ENCODE measurements at places on chromosomes 1 and 21.

GRCh38 chr1:219503604-219504003 lies 109.3 kb downstream of the ZC3H11B start:
- DNase-seq, result no peak

DNA sequence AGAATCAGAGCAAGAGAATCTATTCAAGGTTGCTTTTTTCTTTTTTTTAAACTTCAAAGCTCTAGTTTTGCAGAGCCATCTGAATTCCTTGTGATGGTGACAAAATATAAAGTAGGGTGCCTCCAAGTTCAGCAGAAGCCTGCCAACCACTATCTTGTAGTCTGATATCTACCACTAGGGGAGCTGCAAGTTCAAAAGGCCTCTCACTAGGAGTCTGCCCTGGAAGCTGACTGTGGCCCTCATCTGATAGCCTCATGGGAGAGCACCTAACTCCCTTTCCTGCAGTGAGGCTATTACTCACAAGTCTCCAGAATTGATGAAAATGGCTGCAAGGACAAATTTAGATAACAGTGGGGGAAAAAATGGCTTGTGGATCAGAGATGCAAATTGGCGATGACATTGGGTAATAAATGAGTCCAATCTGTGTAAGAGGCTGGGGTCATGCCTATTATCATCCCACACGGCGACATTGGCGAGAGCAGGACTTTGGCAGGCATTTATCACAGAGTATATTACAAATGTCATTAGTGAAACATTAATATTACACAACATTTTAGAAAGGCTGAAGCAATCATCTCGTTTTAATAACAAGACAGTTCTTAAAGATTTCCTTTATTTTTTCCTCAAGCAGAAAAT lies 10.7 kb upstream of the ZP4 start:
- no peak for DNase-seq

- no peak for DNase-seq
Measured at GRCh38 chr1:203596673-203597210, 29.9 kb upstream of the ATP2B4 start.

DNA sequence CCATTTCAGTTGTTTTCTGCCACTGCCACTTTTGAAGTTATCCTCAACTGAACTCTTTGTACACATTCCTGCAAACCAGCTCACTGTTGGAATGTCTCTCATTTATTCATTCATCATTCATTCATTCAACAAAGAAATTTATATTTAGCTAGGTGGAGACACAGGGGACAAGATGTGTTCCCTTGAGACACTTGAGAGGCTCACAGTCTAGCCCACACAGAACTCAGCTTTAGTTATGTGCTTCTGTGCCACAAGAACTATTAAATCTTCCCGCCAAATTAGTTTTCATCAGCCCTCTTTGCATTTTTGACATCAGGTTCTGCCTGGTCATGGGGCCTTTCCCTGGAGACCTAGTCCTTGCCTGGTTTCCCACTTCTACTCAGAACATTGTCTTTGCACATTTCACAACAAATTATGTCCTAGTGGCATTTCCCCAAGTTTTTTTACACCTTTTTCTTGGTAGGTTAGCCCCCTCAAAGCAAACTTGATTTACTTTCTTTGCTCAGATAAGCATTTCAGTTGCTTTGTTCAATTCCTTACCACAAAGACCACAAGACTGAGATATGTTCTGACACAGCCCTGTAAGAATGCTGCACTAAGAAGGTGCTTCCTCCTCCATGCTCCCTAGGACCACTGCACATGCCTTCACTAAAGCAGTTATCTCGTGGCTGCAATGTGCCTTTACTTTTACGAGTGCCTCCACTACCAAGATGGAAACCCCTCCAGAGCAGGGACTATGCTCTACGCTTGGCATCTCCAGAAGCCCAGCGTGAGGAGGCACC lies 31.0 kb downstream of the ILDR2 start:
- no peak for DNase-seq

DNA sequence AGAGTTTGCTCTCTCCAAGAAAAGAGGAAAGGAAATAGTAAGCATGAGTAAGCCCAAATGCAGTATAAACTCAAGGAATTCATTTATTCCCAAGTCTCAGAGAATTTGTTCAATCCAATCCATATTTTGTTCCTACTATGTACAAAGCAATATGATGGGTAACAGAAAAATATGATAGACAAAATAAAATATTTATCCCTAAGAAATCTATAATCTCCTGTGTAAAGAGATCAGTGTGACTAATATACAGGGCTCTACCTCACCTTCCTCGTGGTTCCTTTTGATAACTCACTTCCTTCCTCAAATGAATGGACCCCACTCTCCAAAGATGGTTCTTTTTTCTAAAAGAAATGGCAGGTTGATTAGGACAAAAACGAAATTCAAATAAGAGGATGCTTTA lies 7.6 kb downstream of the CLSPN start:
- no peak for DNase-seq

DNA sequence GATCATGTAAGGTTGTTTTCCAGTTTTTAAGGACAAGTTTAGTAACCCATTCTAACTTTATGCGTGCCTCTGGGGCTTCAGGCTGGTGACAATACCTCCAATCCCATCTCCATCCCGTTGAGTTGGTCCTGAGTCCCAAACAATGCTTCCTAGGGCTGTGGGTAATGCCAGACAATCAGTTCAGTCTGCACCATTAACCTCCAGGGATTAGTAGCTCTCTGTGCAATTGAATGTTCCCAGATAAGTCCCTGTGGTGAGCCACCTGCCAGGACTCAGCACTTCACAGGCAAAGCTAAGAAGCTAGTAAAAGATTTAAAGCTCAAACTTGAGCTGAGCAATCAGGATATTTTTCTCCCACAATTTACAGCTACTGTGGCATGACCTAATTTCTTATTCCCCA lies 462.2 kb upstream of the PTBP2 start:
- no peak for DNase-seq

- DNase-seq, result no peak
Measured at GRCh38 chr1:72063364-72064044, 218.8 kb downstream of the NEGR1 start.

GRCh38 chr1:14693949-14694348 lies 95.5 kb downstream of the KAZN start:
- DNase-seq, result no peak

- DNase-seq, result no peak
Measured at GRCh38 chr1:192539297-192540092, 36.1 kb upstream of the RGS1 start.

DNA sequence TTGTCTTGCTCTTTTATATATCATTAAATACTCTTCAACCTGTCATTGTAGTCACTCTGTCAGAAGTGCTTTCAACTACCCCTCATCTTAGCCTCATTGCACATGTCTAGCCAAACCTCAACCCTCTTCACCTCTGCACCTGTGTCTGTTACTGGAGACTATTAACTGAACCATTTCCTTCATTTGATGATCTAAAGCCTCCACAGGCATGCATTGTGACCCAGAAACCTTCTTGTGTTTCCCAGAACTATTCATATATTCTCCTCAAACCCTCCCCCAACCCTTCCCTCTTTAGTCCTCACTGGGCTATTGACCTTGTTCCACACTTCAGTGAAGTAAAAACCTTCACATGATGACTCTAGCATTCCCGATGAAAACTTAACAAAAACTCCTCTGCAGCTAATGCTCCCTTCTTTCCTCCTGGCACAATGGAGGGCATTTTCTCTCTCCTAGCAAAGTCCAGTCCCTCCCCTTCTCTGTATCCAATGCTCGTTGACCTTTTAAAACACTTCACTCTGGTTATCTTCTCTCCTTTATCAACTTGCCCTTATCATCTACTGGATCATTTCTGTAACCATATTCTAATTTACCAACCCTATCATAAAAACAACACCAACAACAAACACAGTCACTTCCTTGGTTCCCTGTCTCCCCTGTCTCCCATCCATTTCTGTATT lies 86.1 kb downstream of the BACH1 start:
- DNase-seq, result no peak

GRCh38 chr1:116529199-116529631 lies 41.6 kb downstream of the CD58 start:
- DNase-seq, result no peak

GRCh38 chr1:51956528-51957509 lies 33.7 kb downstream of the RAB3B start:
- no peak for DNase-seq

DNA sequence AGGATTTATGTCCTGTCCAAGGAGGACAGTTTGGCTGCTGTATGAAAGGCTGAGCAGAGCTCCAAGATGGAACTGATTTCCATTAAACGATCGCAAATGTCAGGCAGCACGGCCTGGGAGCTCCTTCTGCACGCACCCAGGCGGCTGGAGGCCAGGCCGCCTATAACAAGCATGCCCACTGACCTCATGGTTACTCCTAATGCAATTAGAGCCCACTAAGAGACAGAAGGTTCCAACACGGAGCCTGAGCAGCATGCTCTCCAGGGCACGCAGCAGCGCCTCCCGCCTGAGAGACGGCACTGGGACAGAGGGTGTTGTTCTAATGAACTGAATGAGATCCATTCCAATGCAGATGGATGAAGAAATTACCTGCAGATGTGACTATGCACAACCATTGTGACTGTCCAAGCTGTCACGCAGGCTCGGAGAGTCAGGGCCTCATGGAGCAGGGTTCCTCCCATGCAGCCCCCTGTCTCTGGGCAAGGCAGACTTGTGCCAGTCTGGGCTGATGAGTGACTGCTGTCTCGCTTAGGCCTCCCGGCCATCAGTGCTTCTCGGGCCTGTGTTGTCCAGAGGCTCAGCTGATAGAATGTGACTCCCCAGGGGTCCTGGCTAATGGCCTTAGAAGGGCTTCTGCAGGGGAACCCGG lies 25.2 kb upstream of the CDCA8 start:
- DNase-seq, result no peak

- no peak for DNase-seq
Measured at GRCh38 chr21:36544545-36544944, 64.6 kb upstream of the CLDN14 start.

- DNase-seq, result no peak
Measured at GRCh38 chr1:3320246-3321152, 134.0 kb upstream of the ARHGEF16 start.

- no peak for DNase-seq
Measured at GRCh38 chr1:31581821-31582810, 5.8 kb downstream of the TINAGL1 start.

DNA sequence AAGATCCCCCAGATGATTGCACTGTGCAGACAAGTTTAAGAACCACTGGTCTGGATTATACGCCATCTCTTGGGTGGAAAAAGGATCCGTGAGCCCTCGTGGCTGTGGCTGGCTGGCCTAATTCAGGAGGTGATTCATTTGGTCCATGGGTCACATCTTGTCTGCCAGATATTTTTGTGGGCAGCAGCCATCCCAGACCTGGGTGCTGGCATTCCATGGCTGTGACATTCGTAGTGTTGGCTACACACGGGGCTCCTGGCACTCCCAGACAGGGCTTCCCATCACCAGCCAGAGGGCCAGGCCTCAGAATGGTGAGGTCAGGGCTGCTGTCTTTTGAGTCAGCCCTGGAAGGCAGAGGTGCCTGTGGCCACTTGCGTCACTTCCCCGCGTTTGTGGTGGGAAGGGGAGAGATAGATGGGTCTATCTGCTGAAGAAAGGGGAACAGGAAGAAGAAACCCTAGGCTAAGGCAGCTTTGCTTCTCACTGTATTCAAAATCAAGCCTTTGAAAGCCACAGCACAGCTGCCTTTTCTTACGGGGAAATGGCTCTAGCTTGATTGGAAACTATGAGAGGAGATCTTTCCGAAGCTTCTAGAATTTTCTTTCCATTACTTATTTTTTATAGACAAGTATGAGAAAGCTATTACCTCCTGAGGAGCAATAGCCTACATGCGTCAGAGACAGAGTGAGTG lies 32.4 kb downstream of the EIF2D start:
- peak; percentile 94 for DNase-seq

- no peak for DNase-seq
Measured at GRCh38 chr1:178385662-178386061, 111.1 kb downstream of the CLEC20A start.

DNA sequence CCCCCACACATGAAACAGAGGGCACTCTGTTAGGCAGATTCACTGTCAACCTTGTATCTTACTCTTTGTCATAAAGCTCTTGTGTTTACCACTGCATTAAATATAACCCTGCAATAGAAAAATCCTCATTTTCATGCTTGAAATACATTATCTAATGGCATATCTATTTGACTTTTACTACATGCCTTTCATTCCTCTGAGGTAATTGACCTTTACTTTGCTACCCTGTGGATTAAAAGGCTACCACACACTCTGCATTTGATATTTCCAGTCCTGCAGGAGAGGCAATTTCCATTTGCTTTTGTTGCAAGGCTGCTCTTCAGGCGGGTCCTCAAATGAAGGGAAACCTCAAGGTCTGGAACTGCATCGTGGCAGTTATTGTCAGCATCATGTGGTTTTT lies 238.0 kb downstream of the NTNG1 start:
- no peak for DNase-seq

DNA sequence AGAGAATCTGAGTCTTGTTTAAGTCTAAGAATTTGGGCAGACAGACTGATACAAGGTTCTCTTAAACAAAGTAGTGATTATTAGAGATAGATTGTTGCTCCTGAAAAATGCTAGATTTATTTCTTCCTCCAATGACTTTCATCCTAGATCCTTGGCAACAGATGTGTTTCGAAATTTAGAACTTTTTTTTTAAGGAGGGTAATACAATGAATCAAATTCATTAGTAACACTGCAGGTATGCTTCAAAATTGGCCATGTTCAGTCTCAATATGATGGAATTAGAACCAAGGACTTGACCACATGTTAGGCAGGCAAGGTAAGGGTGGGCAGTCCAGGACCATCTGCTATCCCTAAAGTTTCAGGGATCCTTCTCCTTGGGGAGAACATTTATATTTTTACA lies 4.5 kb upstream of the LCE1F start:
- DNase-seq, result no peak

- no peak for DNase-seq
Measured at GRCh38 chr1:246727594-246727993, 3.4 kb downstream of the SCCPDH start.

DNA sequence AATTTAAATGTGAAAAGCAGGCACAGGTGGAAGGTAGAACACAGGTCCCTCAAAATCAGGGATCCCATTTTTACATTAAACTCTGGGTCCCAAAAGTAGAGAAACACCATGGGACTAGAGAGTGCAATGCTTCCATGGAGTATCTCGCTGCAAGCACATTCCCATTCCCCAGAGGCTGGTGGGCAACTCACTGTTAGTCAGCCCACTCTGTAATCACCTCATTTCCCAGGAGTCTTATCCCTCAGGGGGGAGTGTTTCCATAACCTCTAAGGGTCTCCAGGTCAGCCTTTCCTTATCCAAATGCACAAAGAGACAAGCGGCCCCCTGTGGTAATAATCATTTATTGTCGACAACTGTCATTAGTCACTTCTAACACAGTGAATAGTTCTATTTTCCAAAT lies 490.1 kb upstream of the LRRC7 start:
- no peak for DNase-seq

GRCh38 chr1:186236921-186237320 lies 138.1 kb downstream of the TPR start:
- DNase-seq, result no peak

DNA sequence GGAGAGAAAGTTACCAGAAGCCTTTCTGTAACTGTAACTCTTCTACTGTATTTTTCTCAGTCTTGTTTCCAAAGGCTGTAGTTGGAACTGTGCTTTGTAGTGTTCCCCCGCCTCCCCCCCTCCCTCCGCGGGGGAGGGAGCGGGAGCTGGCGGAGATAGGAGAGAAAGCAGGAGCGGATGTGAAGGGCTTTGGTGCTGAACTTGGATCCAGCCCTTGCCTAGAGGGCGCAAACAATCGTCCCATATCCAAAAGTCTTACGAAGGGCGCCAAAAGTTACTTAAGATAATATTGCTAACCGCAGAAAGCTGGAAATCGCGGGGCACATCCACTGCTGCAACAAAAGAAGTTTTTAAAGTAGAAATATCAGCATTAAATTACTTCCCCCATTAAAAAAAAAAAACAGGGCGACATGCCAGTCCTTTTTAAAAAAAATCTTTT lies 2.4 kb upstream of the NFIA start:
- no peak for DNase-seq

- DNase-seq, result no peak
Measured at GRCh38 chr1:50735443-50735842, 224.6 kb downstream of the FAF1 start.

Measured in CD4-positive, alpha-beta T cell treated with Interferon gamma for 1 hour (primary cell).